ENCODE measurements at places on chromosomes 13 and 19.
A peak's percentile ranks its signal among the peaks of the same experiment; 100 is the strongest.

GRCh38 chr13:76733671-76734070 lies 152.5 kb downstream of the KCTD12 start:
- DNase-seq, result no peak

DNA sequence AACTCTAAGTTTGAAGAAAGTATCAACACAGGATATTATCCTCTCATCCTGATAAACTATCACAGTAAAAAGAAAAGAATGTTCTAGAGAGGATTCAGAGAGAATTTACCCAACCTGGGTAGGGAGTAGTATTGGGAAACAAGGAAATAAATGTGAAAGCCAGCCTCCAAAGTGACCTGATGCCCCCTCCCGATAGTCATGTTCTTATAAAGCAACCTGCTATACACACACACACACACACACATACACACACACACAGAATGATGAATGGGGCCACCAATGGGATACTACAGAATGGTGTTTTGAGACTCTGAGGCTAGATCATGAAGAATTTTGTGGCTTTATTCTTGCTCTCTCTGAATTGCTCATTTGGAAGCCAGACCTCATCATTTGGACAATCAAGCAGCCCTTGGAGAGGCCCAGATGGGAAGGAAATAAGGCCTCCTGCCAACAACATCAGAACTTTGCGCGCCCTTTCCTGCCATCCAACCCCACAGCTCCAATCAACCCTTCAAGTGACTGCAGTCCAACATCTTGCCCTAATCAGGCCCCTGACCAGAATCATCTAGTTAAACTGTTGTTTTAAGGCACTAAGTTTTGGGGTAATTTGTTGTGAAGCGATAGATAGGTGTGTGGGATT lies 807.9 kb upstream of the ARGLU1 start:
- DNase-seq, result no peak

GRCh38 chr13:81021284-81021840 lies 680.4 kb upstream of the SPRY2 start:
- DNase-seq, result no peak

DNA sequence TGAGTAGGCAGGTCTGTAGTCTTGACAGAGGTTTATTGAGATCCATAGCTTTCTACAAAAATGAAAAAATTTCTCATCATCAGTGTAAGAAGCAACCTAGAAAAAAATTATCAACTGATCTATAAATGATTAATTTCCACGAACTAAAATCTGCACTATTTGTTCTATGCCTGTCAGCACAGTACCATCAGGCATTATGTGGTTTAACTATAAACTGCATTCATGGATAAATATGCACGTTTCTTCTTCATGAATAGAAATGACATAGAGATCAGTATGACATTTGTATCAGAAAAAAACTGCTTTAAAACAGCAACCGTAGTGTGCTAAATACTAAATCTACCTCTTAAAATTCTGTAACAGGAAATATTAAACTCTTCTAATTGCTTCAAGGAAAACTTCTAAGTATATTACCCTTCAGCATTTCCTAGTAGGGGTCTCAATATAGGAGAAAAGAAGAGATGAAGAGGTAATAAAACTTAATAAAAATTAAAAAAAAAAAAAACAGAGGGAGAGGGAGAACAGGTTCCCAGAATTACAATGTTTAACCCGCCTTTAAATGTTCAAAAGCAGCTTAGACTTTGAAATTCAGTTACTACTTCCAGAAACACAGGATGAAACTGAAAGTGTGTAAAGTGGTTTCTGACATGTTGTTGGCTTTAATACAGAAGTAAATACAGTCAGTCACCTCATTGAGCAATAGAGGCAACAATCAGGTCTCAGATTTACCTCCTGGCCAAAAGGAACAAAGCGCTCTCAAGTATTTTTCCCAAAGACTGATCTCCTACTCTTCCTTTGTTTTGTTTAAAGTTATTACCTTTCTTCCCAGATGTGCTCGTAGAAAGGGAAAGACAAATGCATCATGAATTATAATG lies 144.4 kb downstream of the DIAPH3 start:
- DNase-seq, result no peak

DNA sequence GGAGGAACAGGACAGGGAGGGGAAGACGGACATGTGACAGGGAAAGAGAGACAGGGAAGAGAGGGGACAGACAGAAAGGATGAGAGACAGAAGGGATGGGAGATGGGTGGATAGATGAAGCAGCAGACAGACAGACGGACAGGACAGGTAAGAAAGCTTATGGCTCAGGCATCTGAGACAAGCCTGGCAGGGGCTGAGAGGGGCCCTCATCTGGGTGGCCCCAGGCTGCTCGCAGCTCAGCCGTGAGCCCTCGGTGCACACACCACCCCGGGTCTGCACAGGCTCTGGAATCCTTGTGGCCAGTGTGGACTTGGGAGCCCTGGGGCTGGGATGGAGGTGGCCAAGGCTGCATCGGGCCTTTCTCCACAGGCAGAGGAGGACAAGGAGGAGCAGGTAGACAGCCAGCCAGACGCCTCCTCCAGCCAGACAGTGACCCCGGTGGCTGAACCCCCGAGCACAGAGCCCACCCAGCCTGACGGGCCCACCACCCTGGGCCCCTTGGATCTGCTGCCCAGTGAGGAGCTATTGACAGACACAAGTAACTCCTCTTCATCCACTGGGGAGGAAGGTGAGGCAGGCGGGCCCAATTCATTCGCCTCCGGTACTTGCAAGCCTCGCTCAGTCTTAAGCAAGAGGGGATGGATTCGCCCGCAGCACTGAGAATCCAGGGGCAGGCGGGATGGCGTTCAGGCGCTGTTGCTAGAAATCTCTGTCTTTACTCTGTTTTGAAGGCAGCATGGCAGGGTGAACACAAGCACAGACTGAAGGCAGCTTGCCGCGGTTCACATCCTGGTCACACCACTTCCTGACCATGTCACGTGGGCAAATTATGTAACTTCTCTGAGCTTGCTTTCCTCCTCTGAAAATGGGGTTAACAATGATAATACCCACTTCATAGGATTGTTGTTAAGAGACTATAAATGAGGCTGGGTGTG lies 14.0 kb downstream of the GRAMD1A start:
- DNase-seq, result no peak

- peak; percentile 94 for DNase-seq
Observed at GRCh38 chr19:46299004-46299509, 2.2 kb downstream of the HIF3A start.

DNA sequence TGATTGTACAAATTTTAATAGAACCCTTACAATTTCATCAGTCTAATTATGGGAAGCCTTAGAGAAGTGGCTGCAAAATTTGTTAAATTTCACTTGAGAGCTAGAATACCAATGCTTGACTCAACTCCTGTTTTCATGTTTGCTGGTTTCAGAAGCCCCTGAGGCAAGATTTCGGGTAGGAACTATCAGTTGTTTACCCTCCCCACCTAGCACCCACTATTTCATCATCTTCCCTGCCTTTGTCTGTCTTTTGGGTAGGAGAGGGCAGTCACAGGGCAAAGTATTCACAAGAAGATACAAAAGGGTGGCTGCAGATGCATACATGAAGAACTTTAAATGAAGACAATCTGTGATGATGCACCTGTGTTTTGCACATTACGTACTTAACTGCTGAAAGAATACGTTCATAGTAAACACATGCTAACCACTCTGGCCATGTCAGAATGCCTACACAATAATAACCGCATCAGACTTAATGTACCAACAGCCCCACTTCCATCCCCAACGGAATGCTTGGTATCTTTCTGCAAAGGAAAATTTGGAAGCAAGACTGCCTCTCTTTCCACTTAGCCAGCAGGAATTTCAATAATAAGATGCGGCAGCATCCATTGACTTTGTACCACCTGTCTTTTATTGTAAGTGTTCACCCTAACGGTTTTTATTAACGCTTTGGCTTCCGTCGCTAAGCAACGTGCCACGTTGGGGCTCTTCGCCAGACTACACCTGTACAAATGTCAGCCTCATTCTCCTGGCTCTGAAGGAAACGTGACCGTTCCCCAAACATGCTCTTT lies 30.4 kb downstream of the TPT1 start:
- no peak for DNase-seq

DNA sequence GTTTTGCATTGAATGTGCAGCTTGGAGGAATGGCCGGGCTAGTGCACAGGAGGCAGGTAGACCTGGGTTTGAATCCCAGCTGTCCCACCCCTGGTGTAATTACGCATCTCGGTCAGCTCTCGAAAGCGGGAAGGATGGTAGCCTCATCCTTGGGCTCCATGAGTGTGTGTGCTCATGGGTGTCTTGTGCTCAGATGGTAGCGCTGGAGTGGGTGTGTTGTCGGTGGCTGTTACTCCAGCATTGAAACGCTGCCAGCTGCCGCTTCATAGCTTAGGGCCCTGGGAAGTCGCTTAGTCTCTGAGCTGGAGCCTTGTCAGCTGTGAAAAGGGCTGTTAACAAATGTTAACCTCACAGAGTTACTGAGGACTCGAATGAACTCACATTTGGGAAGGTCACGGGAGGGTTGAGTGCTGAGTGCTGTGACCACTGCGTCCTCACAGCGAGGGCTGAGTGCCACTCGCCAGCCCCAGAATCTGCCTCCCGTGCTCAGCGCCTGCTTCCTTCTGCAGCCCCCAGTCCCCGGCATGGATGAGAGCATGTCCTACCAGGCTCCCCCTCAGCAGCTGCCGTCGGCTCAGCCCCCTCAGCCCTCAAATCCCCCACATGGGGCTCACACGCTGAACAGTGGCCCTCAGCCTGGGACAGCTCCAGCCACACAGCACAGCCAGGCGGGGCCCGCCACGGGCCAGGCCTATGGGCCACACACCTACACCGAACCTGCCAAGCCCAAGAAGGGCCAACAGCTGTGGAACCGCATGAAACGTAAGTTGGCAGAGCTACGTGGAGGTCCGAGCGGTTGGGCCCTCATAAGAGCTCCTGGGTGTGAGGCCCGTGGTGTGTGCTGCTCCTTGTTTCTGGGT lies 5.2 kb downstream of the LENG8 start:
- DNase-seq, result no peak

DNA sequence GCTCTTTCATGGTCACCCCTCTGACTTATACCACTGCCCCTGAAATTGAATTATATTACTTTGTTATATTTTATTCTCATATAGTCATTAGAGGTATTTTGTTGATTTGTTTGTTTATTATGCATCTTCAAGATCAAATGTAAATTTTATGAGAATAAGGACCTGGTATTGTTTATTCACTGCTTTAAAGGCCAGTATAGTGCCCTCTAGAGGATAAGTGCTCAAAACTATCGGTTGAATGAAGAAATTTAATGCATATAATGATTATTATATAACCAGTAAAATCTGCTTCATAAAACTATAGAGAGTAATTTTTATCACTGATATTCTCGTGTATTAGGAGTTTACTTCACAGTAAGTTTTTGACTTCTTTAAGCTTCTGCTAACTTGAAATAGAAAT lies 1401.9 kb downstream of the SLITRK1 start:
- no peak for DNase-seq
